Right kidney (tissue), 9 donors: ENCODE measurements at places on chromosomes 5 and 9.

DNA sequence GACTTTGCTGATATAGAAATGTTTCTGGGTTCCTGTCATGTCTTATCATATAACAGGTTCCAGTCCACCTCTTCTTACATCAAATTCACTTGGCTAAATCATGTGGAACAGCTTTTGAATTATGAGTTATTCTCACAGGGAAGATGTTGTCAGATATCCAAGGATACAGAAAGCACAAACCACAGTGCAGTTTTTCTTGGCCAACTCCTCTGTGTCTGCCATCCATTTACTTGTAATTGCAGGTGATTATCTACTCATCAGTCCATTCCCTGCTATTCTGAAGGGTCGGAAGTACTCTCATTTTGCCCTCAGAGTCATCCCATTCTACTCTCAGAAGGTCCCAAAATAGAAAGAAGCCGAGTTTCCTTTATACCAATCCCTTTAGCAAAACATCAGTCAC is 10.0 kb downstream of the MARCHF11 start:
- DNase-seq = no peak

GRCh38 chr5:71658916-71659662 is 60.0 kb upstream of the CARTPT start:
- DNase-seq = no peak

- DNase-seq = no peak
Observed at GRCh38 chr9:6473151-6473550, 60.2 kb downstream of the UHRF2 start.

GRCh38 chr9:136191099-136191959 is 13.6 kb downstream of the LHX3 start:
- no peak for DNase-seq

- DNase-seq = peak; percentile 73
Observed at GRCh38 chr5:343461-344401, 22.2 kb downstream of the AHRR start.

- no peak for DNase-seq
Observed at GRCh38 chr9:86116425-86116824, 17.1 kb upstream of the GOLM1 start.

DNA sequence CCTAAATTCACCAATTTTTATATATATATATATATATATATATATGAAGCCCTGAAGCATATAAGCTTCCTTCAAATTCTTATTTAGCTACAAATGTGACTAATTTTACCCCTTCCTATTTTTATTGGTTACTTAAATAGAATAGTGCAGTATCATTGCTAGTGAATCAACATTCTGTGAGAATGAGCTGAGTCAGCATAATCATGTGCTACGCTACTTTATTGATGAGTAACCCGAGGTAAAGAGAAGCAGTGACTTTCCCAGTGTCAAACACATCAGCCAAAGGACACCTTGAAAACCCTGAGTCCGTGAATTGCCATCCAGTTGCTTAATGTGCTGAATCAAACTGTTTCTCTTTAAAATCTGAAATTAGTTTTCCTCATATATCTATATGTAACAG is 546.2 kb downstream of the DMRTA1 start:
- DNase-seq = no peak

GRCh38 chr9:87796196-87796595 is 70.3 kb downstream of the CTSL start:
- DNase-seq = no peak

- no peak for DNase-seq
Observed at GRCh38 chr9:35341585-35341984, 148.3 kb upstream of the RUSC2 start.

- no peak for DNase-seq
Observed at GRCh38 chr5:74587300-74587699, 53.2 kb downstream of the ENC1 start.

DNA sequence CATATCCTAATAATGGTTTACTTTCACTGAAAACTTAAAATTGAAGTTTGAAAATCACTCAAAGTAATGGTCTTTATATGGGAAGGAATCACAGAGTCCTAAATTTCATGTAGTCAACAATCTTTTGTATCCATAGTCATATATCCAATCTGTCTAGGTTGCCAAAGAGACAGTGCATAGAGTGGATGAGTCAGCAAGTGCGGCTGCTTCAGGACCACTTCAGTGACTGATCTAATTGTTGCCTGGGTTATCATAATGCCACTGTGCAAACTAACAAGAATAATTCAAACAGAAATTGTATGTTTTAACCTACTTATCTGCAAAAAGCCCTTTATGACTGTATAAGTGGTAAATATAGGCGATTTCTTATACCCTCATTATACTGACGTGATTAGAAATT is 211.3 kb upstream of the PRR16 start:
- no peak for DNase-seq

DNA sequence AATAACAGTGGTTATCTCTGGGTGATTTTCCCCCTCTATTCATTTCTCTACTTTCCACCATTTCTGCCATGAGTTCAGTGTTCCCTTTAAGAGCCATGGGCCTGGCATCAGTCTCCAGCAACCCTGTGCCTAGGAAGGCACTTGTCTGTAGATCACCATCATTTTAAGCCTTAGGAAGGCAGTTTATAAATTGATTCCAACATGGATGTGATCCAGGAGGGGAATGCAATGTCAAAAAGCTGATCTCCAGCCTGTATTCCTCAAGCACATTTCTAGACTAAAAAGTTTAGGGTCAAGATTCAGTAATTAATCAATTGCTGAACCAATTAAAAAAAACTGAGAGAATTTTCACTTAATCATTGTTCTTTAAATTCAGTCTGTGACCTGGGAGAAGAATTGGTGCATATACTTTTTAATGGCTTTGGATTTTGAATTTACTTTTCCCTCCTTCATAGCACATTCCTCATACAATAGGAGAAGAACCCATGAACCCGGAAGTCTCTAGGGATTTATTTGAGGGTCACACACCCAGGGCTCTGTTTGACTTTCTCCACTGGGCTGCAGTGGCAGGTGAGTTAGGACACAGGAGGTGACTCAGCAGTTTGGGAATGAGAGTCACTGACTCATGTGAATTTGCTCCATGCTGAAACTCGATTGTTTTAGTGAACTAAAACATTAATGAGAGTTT is 6.1 kb upstream of the ERMP1 start:
- DNase-seq = no peak

DNA sequence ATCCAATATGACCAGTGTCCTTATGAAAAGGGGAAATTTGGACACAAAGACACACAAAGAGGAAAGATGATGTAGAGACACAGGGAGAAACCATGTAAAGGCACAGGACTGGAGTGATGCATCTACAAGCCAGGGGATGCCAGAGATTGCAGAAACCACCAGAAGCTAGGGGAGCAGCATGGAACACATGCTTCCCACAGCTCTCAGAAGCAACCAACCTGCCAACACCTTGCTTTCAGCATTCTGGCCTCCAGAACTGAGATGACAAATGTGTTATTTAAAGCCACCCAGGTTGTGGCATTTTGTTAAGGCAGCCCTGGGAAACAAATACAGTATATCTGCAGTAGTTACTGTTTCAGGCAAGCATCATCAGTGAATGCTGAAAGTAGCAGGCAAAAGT is 23.2 kb downstream of the DAP start:
- no peak for DNase-seq

DNA sequence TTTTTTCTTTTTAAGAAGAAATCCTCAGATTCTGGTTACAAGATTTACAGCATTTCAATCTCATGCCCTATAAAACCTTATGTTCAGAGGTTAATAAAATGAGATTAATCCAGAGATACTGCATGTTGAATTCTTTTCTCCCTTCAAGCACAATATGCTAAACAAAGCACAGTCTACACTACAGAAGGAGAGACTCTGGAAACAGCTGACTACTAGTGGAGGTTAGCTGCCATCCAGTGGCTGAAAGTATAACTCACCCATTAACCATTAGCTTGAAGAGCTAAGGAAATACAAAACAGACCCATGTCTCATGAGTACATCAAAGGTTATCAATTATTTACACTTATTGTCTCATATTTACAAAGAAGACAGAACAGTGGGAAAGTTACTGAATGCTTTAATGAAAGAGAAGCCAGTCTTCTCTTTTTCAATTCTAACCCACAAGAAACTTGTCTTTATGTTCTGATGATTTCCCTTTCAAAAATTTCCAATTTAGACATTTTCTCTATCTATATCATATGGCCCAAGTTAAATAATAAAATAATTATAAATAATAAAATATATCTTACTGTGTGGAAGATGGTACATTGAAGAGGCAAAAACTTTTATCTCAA is 12.7 kb upstream of the DNAH5 start:
- DNase-seq = peak; percentile 12

GRCh38 chr5:149636861-149637246 is 55.6 kb downstream of the ARHGEF37 start:
- DNase-seq = peak; percentile 59

- DNase-seq = no peak
Observed at GRCh38 chr9:99001892-99002291, 58.2 kb downstream of the COL15A1 start.

- no peak for DNase-seq
Observed at GRCh38 chr5:405421-405820, 37.6 kb upstream of the EXOC3 start.

- DNase-seq = no peak
Observed at GRCh38 chr9:135487281-135488012, 7.9 kb downstream of the PPP1R26 start.

- DNase-seq = no peak
Observed at GRCh38 chr5:142514196-142514595, 171.7 kb downstream of the FGF1 start.

GRCh38 chr9:136621019-136621733 is 41.5 kb upstream of the EGFL7 start:
- DNase-seq = peak; percentile 82

DNA sequence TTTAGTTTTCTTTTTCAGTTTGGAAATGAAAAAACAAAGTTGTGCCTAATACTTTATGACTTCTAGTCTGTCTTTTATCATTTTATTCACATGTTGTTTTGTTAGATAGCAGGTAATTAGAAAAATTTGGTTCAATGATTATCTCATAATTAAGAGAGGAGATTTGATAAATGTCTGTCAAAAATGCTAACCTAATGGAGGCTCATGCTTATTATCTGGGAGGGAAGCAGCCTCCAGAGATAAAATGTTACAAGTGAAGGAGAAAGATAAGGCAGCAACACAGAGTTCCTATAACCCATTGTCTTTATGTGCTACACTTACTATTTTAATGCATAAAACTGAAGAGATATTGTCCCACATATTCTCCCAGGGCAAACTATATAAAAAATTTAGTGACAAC is 53.5 kb downstream of the SLC27A6 start:
- no peak for DNase-seq

DNA sequence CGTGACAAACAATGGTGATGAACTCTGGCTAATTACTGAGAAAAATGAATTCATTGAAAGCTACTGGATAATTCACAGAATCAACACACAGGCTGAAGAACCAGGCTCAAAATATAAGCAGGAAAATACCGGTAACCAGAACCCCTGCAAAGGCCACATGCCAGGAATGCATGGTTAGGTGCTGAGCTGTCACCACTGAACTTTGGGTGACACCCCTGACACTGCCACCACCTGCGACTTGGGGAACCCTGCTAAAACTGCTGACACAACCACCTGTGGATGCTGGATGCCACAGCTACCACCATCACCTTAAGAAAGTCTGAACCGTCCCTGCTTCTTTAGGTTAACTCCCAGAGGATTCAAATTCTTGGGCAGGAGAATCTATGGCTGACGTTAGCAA is 72.0 kb upstream of the NR4A3 start:
- no peak for DNase-seq

DNA sequence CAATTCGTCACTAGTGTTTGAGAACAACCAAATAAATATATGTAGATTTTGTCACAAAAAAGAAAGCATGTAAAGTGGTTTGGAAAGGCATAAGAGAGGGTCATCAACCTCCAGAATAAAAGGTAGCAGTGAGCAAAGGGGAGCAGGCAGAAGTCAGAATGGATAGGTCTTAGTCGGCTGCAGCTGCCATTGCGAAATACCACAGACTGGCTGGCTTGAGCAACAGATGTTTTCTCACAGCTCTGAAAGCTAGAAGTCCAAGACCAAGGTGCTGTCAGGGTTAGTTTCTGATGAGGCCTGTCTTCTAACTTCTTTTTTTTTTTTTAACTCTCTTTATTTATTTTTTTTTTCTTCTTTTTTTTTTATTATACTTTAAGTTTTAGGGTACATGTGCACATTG is 208.1 kb upstream of the PIK3R1 start:
- DNase-seq = no peak

GRCh38 chr5:67246546-67247268 is 50.1 kb upstream of the CD180 start:
- DNase-seq = no peak

DNA sequence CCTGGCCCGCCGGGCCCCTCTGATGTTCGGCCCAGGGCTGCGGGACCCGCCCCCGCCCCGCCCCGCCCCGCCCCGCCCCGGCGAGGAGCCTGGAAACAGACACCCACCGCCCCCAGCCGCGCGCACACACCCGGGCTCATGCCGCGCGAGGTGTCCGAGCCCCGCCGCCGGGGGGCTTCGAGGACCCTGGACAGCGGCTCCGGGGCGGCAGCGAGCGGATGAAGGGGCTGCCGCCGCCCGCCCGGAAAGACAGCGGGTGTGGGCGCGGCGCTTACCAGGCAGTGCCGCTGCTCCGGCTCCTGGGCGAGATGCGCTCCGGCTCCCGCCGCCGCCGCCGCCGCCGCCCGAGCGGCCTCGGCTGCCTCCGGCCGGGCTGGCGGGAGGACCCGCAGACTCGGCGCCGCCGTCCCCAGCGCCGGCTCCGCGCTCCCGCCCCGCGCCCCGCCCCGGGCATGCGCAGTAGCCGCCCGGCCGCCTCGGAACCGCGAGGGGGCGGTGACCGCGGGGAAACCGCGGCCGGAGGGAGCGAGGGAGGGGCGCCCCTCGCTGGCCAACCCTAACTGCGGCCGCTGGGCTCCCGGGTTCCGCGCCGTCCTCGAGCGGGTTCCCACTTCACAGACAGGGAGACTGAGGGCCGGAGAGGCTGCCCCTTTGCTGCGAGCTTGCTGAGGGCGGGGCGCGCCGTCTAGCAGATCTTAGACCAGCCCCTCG is at the start of gene GPRIN1:
Gene GPRIN1 (minus strand): TSS at position 433 of the 711 bp plus-strand sequence. CDS start 10,322 bp downstream, outside the sequence.
- peak; percentile 51 for DNase-seq

DNA sequence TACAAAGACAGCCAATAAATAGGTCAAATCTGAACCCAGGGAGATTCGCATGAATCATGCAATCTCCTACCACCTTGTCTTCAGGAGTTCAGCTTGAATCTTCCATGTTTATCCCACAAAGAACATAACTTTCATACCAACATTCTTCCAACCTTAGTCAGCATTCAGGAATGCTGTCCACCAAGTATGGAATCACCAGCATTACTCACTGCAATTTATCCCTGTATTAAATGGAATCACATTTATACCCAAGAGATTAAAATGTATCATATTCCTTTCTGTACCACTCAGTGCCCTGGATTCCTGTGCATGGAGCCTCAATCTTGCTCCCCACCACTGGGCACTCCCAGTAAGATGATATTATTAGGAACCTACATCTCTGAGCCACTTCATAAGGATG is 162.6 kb downstream of the GLIS3 start:
- DNase-seq = no peak
